ENCODE measurements at places on chromosomes 11 and 22.
A peak's percentile ranks its signal among the peaks of the same experiment; 100 is the strongest.

- no peak for DNase-seq
These were observed 45.8 kb upstream of the CYP2D6 start for GRCh38 chr22:42176255-42176915.

GRCh38 chr22:38250643-38251340 lies 22.0 kb downstream of the TMEM184B start:
- DNase-seq = no peak

DNA sequence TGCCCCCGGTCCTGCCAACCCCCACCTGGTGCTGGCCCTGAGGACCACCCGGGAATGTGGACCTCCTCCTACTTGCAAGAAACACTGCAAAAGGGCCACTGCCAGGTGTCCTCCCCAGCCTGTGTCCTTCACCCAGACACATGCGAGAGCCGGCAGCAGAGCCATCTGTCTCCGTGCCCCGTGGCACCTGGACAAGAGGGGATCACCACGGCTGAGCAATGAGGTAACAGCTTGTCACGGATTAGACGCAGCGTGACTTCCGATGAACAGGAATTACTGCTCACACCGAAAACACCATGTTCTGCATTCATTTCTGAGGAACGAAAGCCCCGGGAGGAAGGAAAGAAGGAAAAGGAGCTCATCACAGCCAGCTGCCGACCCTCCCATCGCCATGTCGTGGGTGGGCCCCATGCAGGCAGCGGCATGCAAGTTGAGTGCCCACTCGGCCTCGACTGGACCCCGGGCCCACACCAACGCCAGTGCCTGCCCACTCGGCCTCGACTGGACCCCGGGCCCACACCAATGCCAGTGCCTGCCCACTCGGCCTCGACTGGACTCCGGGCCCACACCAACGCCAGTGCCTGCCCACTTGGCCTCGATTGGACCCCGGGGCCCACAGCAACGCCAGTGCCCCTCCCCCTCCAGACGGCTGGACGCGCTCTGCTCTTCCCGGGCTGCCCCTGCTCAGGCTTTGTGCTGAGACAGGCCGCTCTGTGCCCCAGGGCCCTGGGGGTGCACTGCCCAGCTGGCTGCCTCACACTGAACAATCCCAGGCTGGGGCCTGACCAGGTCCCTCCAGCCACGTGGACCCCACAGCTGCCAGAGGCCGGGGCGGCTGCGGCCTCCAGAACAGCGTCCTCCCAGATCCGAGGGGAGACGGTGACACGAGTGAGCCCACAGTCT lies 22.0 kb downstream of the CHID1 start:
- no peak for DNase-seq

DNA sequence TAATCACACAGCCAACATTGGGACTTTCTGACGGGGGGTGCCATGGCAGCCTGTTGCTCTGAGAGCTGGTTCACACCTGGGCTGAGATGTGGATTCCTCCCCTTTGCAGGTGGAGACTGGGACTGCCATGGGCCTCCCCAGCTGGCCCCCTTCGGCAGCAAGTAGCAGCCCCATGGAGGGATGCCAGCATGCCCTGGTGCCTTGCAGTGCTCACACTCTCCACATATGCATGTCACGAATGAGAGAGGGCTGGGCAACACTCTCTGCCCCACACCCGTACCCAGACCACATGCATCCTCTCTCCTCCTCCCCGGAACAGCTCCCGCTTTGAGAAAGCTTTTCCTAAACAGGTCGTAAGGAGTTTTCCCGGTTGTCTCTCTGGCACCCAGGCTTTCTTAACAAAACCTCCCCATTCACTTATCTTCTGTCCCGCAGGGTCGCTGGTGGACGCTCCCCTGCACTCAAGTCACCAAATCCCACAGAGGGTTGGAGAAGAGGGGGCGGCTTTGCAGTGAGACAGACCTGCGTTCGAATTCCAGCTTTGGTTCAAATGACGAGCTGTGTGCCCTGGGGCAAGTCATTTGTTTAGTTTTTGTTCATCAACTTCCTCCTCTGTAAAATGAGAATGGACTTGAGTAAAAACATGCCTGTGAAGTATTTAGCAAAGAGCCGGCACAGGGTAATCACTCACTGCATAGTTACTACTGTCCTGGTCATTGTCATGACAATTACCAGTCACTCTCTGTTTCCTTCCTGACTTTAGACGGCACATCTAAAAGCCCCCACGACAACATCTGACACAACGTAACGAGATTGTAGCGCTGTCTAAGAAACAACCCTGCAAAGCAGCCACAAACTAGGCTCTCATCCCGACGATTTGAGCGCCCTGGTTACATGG lies 231.3 kb upstream of the B3GAT1 start:
- DNase-seq = no peak

- DNase-seq = no peak
These were observed 25.1 kb downstream of the SMCO4 start for GRCh38 chr11:93518081-93518480.

DNA sequence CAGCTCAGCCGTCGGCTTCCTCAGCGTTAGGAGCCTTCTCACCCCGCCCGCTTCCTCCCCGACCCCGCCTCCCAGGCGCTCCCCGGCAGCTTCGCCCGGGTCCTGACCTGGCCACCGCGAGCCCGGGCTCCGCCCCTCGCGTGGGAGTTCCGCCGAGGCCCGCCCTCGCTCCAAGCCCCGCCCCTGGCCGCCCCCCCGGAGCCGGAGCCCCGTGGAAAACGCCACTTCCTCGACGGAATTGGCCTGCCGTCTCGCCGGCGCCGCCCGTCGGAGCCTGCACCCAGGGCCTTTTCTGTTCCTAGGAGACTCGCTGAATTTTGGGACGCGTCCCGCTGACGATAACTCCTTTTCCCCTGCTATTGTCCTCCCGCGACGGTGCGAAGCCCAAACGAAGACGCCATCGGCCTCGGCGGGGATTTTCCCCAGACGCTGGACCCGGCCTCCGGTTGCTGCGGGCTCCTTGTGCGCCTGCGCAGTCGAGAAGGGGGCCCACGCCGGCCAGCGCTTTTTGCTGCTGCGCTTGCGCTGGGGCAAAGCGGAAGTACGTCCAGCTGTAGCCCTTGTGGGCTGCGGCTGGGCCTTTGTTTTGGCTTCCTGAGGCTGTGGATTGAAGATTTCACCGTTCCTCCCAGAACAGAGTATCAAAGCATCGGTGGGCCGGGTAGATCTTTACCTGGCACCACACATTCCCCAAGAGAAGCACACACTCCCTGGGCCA lies 10.0 kb downstream of the RELA start:
- DNase-seq = peak; percentile 94

DNA sequence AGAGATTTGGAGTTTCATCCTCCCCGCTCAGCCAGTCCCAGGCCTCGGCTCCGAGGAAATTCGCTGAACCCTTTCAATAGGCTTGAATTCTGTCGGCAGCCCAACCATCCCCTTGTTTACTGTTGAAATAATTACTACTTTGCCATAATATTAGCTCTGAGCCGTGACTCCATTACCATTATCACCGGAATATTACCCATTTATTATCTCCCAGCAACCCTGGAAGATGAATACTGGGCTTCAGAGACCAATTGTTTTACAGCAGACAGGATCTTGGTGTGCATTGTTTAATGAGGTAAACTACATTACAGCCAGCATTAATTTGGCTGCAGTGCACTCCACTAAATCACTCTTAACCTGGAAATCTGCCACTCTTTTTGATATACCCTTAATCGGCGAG lies 867.4 kb downstream of the NTM start:
- no peak for DNase-seq

DNA sequence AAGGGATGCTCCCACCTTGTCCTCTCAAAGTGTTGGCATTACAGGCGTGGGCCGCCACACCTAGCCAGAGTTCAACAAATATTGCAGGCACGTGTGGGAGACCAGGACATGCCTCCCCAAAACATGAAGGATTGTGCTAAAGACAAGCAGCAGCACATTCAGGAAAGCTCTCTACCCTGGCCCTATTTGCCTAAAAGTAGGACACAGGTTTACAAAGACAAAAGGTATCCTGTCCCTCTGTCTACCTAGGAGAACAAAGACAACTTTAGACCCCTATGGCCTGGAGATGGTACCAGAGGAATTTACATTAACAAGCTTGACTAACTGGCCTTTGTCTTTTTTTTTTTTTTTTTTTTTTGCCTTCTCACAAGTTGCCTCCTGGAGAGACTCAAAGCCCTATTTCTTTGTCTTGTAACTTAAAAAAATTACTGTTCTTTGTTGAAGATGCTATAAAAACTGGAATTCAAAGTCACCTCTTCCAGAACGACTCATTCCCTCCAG lies 859 bp upstream of the ACCS start:
- DNase-seq = no peak

DNA sequence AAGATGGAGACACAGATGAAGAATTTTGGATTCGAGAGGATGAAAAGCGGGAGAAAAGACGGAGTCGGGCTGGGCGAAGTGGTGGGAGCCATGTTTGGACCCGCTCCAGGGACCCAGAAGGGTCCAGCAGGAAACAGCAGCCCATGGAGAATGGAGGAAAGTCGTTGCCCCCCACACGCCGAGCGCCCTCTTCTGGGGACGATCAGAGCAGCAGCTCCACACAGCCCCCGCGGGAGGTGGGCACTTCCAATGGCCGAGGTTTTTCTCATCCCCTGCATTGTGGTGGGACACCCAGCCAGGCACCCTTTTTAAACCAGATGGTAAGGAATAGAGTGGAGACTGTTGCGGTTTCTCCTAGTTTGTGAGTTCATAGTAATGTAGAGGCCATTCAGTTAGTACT lies 22.8 kb upstream of the SLC25A18 start:
- DNase-seq = no peak

- no peak for DNase-seq
These were observed 108.2 kb upstream of the CRYBB3 start for GRCh38 chr22:25091458-25091857.

GRCh38 chr22:31829505-31829904 lies 75.7 kb downstream of the DEPDC5 start:
- DNase-seq = peak; percentile 6
